ENCODE measurements at places on chromosomes 1 and 21.

GRCh38 chr1:109740615-109741373 lies at the start of gene GSTM3:
Gene GSTM3, minus strand, starts transcription at chr1:109741038. Its CDS starts 751 bp downstream, at chr1:109740287.
- peak; percentile 20 for DNase-seq

DNA sequence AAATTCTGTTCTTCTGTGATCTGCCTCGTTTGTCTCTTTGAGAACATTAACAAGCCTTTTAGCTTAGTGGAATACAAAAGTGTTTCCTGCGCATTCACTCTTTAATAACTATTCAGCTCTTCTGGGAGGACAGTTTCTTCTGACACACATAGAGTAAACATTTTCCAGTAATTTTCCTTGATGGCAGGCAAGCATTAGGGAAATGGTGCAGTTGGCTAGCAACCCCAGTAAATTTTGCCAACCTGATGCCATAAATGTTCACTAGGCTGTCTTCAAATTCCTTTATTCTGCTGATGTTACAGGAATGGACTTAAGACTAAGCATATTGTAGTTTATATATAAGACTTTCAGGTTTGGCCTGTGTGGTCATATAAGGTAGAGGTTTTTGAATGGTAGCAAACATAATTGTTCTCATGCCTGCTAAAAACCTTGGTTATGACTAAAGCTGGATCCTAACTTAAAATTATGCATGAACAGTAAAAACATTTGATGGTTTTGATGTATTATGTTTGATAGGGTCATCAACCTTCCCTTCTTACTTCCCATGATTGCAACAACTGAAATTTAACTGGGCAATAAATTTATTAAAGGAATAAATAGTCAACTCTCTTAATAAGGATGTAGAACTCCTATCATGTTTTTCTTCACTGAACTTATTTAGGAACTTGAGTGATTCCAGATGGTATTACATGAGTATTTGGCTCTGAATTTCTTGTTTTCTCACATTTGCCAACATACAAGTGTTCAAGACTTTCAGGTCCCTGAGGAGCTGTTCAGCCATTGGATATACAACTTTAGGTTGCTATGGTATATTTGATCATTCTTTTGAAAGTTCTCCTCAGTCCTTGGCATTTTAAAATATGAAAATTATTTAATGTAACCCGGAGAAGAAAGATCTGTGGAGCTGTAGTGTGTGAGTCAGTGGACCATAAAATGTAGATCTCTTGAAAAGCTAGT lies 223.4 kb downstream of the FMN2 start:
- no peak for DNase-seq

- DNase-seq, result no peak
These were observed 44.2 kb downstream of the SCYL3 start for GRCh38 chr1:169849346-169850022.

DNA sequence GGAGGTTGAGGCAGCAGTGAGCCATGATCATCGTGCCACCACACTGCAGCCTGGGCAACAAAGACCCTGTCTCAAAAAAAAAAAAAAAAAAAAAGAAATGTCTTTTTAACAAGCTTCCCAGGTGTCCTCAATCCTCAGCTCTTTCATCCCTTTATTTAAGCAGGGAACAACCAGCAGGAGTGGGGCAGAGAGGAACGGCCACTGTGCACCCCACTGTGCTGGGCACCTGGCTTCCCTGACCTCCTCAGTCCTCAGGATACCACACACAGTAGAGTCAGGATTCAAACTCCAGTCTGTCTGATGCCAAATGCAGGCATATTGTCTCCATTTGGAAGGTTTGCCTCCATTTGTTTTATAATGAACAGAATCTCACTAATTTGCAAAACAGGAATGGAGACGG lies 19.8 kb upstream of the PTAFR start:
- no peak for DNase-seq

GRCh38 chr1:9115351-9116205 lies 13.3 kb downstream of the GPR157 start:
- no peak for DNase-seq

DNA sequence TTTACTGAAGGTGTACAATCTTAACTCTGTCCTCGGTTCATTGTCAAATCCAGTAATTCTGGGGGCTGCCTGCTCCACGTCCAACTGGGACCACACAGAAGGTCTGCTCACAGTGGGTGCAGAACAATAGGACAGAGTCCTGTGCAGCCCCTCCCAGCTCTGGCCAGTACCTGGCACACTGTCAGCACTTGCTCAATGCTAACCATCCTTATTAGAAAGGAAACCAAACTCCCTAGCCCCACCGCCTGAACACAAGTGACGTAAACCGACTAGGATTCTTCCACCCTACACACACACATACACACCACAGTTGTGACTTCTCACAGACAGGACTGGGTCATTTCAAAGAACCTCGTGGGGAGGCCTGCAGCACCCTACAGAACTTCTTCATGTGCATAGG lies 5.2 kb downstream of the BCAR3 start:
- no peak for DNase-seq
